ENCODE measurements at places on chromosomes 2 and 18.

DNA sequence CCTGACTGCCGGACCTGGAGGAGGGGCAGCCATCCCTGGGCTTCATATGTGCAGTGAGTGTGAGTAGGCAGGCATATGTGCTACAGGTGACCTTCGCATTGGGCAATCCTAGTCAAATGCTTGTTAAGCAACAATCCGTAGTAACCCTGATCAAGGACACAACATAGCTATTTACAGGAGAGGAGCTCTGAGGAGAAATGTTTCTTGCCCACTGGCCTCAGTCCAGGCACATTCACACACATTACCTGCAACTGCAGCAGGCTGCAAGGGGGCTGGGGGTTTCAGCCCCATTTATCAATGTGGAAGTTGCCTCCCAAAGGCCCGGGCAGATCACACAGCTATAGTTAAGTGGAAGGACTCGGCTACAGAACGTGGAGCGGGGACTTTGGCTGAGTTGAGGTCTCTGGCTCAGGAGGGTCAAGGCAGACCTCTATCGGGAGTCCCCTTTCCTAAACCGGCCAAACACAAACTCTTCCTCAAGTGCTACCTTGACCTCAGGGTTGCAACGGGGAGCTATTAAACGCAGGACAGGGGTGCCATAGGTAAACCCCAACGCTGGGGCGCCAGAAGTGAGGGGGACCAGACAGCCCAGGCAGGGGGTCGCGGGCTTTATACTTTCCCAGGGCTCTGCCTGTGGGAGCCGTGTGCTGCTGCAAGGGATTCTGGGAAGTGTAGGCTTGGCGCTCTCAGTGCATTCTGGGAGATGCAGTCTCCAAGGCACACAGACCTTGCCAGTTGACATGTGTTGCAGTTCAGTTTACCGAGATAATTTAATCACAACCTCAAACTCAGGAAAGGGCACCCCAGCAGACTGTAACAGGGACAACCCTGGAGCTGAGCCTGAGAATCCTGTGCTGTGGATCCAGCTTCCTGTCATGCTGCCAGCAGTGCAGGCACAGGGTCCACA is 9.4 kb downstream of the KHK start:
- no peak for DNase-seq

- no peak for DNase-seq
These were observed 558 bp downstream of the THAP4 start for GRCh38 chr2:241636182-241637017.

DNA sequence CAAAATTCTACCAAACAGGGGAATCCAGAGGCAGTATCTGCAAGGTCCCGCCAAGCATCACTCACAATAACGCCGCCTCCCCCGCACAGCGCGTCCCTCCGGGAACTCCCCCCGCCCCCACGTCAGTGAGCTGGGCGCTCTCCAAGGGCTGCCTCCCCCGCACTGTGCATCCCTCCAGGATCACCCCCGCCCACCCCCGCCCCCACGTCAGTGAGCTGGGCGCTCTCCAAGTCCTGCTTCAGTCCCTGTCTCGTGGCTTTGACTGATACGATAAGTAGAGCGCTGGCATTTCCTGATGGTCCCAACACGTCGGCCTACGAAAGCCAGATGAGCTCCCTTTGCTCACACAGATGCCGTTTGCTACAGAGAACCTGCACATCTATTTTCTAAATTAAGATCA is 130.7 kb upstream of the TPO start:
- DNase-seq, result no peak

DNA sequence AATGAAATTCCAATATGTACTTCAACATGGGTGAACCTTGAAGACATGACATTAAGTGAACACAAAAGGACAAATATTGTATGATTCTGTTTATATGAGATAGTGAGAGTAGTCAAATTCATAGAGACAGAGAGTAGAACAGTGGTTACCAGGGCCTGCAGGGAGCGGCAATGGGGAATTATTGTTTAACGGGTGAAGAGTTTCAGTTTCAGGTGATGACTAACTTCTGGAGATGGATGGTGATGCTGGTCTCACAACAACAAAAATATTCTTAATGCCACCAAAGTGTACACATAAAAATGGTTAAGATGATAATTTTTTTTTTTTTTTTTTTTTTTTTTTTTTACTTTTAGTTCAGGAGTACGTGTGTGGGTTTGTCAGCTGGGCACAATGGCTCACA is 109.4 kb upstream of the TMEM200C start:
- no peak for DNase-seq

DNA sequence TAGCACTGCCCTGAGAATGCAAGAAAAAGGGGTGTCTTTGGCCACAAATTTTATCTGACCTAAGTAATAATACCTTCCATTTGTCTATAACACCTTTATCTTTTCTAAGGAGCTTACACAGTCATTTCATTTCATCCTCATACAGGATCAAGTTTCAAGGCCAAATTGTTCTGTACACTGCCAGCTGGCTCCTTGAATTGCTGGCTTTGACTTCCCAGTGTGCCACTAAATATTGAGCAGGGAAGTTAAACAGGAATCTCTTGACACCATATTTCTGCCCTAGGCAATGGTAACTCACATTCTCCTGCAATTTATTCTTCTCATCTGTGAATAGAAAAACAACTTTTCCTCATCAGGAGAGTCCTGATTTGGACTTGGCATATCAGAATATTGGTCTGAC is 195.1 kb upstream of the LRP1B start:
- no peak for DNase-seq

GRCh38 chr2:9318461-9319337 is 104.6 kb downstream of the ITGB1BP1 start:
- DNase-seq, result no peak

DNA sequence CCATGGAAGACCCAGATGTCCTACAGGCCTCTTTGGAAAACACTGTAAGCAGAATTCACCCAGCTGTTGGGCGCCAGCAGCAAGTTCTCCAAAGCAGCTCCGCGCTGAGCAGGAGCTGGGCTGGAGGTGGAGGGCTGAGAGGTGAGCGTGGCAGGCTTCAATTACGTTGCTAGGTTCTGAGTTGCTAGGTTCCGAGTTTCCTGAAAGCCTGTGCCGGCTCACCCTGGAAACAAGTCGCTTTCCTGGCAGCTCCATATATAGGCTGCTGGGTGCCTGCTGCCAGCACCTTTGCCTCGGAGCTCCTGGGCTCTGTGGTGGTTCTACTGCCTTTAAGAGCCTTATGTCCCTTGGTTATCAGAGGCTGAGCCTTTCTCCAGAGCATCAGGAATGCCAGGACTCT is 14.4 kb upstream of the EGR4 start:
- no peak for DNase-seq

GRCh38 chr18:79872527-79873444 is 75.0 kb downstream of the KCNG2 start:
- DNase-seq, result no peak
